Effector CD8-positive, alpha-beta T cell (primary cell): ENCODE measurements at places on chromosomes 13 and 19.

- DNase-seq = no peak
Observed at GRCh38 chr19:29806098-29806866, 5.5 kb upstream of the CCNE1 start.

DNA sequence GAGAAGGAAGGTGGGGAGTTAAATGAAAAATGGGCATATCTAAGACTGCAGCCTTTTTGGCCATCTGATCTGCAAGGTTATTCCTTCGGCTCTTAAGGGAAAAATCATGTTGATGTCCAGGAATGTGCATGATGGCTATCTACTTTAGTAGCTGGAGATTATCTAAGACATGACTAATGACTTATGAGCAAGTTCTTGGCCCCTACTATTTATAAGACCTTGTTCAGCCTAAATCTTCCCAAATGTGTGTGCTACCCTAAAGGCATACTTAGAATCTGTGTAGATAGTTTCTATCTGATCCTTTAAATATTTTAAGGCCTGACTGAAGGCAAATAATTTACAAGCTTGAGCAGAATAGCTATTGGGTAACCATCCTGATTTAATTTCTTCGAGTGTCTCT, 41.8 kb upstream of the CD177 start:
- DNase-seq = no peak

GRCh38 chr13:79631051-79631659, 150.2 kb downstream of the NDFIP2 start:
- no peak for DNase-seq

DNA sequence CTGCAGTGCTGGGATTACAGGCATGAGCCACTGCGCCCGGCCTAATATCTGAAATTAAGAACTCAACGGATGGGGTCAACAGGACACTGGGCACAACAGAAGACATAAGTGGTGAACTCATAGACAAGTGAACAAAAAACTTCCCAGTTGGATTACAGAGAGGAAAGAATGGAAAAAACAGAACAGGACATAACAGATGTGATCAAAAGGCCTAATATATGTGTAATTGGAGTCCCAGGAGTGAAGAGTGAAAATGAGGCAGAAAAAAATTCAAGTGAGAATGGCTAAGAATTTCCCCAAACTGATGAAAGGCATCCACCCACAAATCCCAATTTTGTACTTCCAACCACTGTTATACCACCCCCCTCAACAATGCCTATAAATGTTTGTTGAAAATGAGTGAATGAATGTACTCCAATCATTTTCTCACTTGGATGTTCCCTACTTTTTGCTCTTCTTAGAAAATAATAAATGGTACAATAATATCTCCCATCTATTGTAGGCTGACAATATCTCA, 18.3 kb upstream of the ANGPTL8 start:
- DNase-seq = no peak

DNA sequence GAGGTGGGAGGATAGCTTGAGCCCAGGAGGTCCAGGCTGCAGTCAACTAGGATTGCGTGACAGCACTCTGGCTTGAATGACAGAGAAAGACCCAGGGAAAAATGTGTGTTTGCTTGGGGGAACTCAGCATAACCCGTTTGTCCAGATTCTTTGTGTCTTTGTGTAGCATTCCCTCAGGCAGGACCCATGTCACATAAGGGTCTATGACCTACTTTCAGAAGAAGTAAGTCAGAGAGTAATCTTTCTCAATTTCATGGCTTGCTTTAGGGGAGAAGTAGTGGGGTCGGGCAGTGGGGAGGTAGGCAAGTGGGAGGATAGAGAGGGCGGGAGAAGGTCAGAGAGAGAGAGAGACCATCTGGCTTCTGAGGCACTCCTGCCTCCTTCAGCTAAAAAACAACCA, 11.9 kb upstream of the PSPC1 start:
- DNase-seq = no peak

DNA sequence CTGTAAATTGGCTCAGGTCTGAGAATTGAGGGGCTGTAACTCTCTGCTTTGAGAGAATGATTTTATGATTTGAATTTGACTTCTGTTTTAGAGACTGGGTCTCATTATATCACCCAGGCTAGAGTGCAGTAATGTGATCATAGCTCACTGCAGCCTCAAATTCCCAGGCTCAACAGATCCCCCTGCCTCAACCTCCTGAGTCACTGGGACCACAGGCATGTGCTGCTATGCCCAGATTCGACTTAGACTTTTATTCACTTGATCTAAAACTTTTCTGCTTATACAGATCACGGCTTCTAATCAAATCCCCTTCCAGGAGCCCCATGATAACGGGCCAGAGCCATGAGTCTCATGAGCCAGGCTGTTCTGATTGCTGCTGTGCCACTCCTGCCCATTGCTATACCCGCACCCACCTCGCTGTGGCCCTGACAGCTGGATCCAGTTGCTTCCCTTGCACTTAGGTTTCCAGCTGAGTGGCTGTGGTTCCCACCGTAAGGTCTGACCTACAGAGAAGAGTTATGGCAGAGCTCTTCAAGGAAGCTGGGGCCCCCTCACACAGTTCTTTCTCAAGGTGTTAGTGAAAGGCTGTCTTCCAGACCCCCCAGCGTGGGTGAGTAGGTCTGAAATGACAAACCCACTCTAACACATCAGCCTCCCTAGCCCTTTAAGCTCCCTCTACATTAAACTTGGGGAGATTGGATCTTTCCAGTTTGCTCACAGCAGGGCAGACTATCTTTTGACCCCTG, 251.2 kb upstream of the SGCG start:
- no peak for DNase-seq

GRCh38 chr13:102401265-102401664, 583 bp downstream of the FGF14 start:
- DNase-seq = no peak

DNA sequence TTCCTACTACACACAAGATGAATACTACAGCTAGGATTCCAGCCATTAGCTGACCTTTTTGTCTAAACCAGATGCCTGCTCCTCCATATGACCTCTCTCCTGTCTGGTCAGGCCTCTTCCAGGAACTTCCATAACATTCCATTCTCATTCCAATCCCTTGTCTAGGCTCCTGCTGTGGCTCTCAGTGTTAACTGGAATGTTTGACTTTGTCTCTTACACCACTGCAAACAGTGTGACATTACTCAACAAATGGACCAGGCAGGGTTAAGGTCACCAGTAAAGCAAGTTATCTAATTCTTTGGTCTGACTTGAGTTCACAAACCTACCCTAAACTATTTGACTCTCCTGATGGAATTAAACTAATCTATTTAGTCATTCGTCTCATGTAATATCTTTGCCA, 2.1 kb upstream of the GPC6 start:
- DNase-seq = no peak

DNA sequence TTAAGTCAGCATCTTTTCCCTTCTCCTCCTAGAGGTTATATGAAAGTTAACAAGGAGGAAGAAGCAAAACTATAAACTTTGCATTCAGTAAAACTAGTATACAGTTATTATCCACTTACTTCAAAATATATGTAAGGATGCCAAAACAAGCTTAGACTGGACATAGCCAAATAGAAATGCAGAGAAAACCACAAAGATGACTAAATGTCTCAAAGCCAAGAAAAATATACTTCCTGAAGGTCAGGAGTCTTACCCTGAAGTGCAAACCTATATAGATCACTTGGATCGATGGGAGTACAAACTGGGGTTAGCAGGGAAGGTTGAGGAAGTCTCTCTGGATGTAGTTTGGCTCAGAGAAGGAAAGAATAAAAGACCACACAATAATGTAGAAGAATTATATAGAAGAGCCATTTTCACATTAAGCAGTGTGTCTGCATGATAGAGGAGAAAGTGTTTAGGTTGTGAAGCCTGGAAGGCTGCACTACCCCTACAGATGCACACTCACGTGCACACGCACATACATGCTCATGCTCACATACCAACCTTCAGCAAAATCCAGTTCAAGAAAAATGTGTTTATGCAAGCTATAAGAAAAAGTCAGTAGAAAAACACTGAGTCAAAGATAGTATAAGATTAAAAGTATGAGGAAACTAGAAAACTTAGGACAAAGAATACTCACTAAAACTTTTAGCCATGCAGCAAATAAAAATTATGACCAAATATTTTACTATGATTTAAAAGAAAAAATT, 112.1 kb upstream of the RXFP2 start:
- DNase-seq = no peak

- DNase-seq = no peak
Observed at GRCh38 chr19:48452289-48453190, 2.8 kb upstream of the KCNJ14 start.

DNA sequence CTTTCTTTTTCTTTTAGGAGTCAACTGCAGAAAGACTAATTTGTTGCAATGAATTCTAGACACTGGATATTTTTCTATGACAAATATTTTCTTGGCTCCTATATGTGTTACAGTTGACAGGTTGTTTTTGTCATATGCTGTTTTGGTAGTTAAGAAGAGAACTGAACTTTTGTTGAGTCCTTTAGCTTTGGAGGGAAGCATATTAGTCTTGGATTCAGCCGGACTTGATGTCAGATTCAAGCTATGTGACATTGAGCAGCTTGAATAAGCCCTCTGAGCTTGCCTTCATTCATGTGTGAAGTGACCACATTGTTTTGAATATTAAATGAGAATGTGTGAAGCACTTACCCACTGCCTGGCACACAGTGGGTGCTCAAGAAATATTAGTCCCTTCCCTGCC, 181.9 kb upstream of the RNF113B start:
- no peak for DNase-seq

DNA sequence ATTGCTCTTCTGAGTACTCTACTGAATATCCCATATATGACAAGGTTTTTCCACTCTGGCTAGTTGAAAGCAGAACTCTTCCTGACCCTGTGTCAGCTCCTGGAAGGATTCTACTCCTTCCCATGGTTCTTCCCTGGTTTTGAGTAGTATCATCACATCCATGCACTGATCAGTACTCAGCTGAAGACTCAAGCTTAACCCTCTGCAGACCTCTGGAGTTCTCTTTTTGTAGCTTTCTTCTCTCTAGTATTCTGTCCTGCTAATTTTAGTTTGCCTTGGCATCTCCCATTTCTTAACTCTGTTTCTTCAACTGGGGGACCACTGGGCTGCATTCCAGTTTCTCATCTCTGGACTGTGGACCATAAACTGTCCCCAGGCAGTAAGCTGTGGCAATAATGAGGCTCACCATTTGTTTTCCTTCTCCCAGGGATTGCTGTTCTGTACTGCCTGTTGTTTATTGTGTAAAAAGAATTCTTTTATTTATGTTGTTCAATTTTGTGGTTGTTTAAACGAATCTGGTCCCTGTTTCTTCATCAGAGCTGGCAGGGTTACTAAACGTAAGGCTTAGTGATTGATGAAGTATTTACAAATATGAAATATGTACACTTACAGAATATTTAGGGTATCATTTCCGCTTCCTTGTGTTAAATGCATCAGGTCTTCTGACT, 19.7 kb downstream of the LPAR6 start:
- DNase-seq = no peak

GRCh38 chr13:89432997-89433396, 1761.8 kb downstream of the SLITRK5 start:
- no peak for DNase-seq

DNA sequence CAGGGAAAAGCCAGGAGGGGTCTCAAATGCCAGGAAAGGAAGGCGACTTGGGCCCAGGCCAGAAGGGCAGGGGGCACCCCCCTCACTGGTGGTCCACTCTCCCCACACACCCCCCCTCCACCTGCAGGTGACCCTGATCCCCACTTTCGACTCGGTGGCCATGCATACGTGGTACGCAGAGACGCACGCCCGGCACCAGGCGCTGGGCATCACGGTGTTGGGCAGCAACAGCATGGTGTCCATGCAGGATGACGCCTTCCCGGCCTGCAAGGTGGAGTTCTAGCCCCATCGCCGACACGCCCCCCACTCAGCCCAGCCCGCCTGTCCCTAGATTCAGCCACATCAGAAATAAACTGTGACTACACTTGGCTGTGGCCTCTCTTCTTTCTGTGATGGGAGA, 14.9 kb downstream of the MAP1S start:
- no peak for DNase-seq

DNA sequence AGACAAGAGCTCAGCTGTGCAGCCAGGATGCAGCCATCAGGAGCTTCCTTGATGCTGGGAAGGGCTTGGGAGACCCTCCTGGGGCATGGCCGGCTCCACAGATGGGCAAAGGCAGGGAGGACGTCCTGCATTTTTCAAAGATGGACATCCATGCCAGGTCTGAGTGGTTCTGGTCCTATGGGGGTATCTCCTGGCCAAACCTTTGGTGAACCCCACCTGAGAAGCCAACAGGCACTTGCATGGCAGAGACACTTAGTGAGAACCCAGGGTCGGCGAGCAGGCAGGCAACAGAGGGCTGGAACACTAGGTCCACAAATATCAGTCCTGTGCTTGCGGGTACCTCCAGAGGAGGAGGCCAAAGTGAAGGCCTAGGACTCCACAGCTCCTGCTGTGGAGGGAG, 70.0 kb downstream of the KCTD15 start:
- no peak for DNase-seq

DNA sequence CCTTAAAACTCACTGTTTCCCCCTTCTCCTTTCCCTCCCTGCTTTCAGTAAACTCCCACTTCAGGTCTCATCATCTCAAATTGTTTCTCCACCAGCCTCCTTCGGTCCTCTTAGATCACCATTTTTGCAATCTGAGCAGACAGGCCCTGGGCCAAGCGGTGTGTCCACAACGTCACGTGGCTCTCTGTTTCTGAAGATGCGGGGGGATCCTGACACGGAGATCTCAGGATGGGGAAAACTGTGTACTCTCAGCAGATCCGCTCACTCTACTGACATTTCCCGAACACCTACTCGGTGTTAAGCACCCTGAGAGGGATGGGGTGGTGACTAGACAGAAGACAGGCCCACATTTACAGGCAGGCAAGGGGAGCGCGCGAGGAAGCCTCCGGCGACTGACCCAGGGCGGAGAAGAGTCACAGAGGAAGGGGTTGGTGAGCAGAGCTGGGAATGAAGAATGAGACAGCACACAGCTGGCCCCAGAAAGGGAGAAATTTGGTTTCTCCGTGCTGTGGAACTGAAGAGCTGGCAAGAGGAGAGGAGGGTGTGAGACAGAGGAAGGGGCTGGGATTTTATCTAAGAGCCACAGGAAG, 38.8 kb downstream of the SERP2 start:
- no peak for DNase-seq

DNA sequence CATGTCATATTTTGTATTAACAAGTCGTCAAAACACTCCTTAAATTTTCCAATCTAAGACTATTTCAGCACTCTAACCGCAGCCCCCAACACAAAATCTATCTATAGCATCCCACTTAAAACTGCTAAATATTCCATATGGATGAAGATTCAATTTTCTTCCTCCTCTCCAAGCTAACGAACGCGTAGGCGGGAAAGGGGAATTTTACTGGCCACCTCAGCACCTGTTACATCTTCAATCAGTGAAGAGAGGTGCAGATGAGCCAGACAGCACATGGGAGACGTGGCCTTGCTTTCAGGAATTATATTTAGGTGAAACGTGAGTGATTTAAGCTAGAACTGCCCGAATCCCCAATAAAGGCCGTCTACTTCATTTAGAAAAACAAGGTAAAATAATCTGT, 1.1 kb downstream of the RBM26 start:
- peak; percentile 2 for DNase-seq

DNA sequence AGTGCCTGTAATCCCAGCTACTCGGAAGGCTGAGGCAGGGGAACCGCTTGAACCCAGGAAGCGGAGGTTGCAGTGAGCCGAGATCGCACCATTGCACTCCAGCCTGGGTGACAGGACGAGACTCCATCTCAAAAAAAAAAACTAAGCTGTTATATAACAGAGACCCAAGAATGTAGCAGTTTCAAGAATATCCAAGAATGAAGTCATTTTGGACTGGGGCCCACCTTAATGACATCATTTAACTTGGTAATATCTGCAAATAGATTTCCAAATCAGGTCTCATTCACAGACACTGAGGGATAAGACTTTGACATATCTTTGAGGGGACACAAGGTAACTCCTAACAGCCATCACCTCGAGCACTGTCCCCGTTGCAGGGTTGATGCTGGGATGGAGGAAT, 36.5 kb upstream of the MRI1 start:
- no peak for DNase-seq
